ENCODE measurements at places on chromosomes 6 and 20. TPM values are rescaled to one million over a fixed set of nuclear protein-coding genes. Genes with fewer than 3 reads are reported as not detected.

GRCh38 chr6:102813489-102814275, 1420.2 kb downstream of the GRIK2 start:
- DNase-seq = no peak

DNA sequence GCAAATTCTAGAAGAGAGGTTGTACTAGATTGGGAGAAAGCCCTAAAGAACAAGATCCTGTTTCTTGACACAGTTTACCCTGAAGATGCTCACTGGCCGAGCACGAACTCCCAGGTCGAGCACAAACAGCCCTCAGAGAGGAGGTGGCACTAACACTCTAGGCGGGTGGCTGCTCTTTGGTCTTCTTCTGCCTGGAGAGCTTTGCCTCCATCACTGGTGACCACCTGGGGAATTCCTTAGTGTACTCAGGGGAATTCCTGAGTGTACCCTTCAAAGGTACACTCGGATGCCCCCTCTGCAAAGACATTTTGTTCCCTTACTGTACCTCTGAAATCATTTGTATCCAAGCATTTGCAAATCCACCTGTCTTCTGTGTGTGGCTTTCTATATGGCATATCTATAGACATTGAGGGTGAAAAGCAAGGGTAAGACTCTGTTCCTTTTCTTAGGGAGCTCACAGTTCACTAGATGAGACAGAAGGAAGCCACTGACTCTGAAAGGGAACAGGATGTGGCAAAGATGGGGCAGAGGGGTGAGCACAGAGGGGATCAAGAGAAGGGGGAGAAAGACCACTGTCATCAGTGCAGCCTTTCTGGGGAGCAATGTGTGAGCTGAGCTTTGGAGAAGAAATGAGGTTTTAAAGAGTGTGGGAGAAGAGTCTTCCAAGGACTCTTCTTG, 169.8 kb upstream of the PROKR2 start:
- DNase-seq = no peak

GRCh38 chr6:137414599-137414998, 79.6 kb downstream of the OLIG3 start:
- no peak for DNase-seq

DNA sequence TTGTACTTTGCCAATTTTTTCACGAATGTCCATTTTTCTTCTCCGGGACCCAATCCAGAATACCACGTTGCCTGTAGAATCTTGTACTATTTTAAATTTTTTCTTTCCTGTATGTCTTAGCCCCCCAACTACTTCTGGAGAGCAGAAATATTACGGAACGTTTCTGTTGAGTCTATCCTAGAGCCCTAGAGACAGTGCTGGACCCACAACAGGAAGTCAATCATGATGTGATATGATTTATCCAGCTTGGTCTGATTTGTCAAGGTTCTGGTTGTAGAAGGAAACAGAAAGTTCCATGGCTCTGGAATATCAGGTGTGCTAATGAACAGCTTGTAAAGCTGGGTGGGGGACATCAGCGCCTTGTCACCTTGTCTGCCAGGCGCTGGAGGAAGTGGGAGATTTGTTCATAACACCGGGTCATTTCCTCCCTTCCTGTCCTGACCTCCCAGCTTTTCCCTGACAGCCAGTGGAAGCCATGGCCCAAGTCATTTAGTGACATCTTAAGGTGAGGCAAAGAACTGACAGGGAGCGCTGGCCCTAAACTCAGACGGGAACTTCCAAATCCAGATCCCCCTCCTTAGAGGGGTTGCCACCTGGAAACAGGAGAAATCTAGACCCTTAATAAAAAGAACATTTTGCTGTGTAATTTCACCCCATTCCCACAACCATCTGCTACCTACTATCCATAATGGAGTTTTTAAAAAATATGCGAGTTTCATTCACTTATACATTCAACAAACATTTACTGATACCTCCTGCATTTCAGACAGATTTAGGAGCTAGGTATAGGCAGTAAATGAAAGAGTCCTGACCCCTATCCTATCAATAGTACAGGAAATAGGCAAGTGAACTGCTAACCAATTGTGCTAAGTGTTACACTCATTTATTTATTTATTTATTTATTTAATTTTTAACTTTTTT, 130.5 kb downstream of the ZFP64 start:
- DNase-seq = no peak

DNA sequence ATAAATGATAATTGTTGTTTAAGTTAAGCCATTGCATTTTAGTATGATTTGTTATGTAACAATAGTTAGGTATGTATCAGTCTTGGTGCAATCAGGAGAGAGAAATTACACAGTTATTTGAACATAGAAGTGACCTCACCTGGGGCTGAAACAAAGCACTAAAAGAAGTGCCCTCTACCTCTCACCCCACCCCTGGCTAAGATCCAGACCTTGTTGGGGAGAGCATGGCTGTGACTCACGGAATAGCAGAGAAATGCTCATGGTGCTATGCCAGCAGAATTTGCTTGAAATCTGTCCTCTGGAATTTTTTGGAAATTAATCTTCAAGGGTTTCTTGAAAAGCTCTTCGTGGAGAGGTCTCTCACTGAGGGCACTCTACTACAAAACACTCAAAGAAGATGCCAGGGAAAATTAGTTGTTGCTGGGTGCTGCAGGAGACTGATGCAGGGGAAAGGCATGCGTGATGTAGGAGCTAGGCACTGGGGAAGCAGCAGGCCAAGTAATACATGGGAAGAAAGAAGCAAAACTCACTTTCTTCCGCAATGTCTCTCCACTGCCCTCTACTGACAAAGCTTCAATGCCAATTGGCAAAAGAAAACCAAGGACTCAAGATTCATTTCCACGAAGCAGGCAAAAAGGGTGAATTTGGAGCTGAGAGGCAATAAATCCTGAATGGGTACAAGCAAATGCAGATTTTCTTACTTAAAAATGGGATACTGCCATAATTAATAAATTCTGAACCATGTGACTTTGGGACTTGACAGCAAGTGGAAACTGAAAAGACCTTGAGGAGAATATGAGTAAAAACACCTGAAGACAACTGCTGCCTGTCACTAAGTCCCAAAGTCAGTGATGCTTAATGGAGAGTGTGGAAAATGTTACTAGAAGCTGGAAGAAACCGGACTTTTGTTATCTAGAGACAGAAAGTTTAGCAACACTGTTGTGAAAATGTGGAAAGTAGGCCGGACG, 136.3 kb upstream of the ZNF184 start:
- DNase-seq = no peak

DNA sequence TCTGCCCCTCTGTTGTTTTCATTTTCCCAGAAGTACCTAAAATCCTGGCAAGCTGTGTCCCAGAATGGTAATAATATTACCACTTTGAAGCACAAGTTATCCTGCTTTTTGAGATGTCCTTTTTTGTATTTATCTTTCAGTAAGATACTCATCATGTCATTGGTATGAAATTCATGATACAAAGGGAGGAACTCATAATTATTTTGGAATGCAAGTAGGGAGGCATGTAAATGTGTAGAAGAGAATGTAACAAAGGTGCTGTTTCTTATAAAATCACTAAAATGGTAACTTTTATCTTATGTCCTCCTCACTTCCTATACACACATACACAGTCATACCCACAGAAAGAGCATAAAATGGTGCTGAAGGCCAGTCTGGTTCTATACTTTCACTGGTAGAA, 109.9 kb downstream of the CD2AP start:
- DNase-seq = no peak

DNA sequence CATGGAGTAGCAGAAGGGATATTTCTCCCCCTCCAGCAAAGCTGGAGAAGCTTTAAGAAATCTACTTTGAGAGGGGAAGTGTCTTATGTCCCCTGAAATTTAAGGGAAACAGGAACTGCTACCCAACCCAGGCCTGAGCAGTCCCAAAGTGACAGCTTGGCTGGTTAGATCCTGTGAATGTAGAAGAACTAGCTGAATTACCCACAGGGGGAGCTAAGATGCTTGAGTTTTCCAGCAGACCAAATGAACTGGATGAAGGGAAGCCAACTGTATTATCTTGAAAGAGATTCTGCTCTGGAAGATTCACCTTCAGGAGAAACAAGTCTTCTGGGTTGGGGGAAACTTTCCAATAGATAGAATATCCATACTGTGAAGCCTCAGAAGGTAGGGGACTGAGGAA, 303.3 kb upstream of the MMS22L start:
- no peak for DNase-seq

GRCh38 chr6:1778686-1779235, 169.0 kb downstream of the FOXC1 start:
- DNase-seq = no peak

GRCh38 chr6:5095236-5095635, 10.1 kb downstream of the PPP1R3G start:
- DNase-seq = no peak

- DNase-seq = no peak
Observed at GRCh38 chr6:143515061-143515760, 3.7 kb upstream of the FUCA2 start.

GRCh38 chr6:144297511-144298100, 12.5 kb downstream of the UTRN start:
- no peak for DNase-seq

DNA sequence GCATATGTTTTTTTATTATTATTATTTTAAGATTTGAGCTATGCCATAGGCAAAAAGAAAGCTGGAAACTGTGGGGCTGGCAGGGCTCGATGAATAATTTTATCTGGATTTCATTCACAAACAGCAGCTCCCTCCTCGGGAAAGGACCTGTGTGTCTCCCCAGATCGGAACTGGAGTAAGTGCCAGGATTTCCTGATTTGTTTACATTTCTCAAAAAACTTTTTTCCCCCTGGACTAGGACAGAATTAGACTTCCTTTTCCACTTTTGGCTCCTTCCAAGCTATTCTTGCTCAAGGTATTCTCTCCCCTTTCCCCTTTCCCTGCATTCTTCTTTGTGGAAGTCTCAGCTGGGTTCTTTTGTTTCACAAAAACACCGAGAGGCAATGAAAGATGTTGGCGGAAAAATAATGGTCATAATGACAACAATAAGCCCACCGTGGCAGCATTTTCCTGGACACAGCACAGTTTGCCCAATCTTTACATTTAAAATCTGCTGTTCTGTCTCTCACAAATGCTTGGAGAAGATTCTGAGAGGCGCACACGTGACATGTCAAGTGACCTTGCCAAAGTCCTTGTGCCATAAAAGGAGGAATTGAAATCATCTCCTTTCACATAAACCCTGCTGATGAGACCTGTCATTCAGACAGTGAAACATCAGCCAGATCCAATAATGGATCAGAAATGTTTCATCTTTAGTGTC, 85.8 kb upstream of the PREP start:
- DNase-seq = no peak

DNA sequence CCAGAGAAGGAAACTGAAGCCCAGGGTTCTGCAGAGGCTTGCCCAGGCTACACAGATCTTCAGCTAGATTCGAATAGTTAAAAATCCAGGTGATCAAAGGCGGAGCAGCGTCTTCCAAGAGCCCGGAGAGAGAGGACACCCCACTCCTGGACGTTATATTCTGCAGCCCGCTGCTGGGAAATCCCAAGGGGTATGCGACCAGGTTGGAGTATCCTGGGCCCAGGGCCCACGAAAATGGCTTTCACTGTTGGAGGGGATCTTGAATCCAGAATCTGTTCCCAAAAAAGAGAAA, 44.9 kb upstream of the HLA-E start:
- DNase-seq = no peak

- no peak for DNase-seq
Observed at GRCh38 chr20:3678856-3679720, 2.7 kb downstream of the ADAM33 start.

- DNase-seq = no peak
Observed at GRCh38 chr6:143146186-143146851, 85.6 kb downstream of the AIG1 start.

DNA sequence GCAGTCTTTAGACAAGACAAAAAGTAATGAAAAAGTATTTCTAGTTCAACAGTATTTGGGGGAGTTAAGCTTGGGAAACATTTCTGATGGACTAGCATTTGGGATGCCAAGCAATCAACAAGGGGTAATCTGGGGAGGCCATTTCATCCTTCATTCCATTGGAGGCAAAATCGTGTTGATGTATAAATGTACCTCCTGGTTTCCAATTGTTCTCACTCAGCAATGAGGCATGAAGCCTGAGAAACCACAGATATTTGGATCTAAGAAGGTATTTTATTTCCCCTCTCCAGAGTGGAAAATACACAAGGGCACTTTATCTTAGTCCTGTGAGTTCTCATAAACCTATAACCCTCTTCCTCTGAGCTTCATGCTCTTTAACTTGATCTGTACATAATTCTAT, 68.2 kb downstream of the TBX18 start:
- DNase-seq = no peak

GRCh38 chr20:9137001-9137400, 68.1 kb downstream of the PLCB4 start:
- DNase-seq = no peak

DNA sequence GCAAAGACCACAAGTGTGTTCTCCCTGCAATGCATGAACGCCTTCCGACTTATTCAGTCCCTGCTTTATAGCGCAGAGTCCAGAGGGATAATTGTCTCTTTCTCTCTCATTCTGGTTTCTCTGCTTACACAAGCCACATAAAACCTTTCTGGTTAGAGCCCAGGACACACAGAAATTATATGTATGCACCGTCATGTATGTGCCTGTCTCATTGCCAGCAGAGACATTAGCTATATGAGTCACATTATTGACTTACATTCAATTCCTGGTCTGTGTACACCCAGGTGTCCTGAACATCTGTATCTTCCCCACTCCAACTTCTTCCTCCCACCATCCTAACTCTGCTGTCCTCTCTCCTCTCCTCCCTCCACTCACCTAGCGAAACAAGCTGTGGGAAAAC, 44.0 kb downstream of the LRFN2 start:
- no peak for DNase-seq

DNA sequence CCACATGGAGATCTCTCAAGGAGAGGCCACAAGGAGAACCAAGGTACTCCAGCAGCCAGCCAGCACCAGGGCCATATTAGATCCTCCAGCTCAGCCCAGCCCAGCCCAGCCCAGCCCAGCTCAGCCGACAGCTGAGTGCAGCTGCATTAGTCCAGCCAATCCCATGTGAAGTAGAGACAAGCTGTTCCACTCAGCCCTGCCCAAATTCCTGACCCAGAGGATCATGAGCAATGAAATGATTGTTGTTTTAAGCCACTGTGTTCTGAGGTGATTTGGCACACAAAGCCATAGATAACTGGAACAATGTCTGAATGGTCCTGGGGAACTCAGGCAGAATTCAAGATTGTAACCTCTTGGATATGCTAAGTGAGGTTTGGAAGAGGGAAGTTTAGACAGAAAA, 59.5 kb upstream of the BMP2 start:
- DNase-seq = no peak

DNA sequence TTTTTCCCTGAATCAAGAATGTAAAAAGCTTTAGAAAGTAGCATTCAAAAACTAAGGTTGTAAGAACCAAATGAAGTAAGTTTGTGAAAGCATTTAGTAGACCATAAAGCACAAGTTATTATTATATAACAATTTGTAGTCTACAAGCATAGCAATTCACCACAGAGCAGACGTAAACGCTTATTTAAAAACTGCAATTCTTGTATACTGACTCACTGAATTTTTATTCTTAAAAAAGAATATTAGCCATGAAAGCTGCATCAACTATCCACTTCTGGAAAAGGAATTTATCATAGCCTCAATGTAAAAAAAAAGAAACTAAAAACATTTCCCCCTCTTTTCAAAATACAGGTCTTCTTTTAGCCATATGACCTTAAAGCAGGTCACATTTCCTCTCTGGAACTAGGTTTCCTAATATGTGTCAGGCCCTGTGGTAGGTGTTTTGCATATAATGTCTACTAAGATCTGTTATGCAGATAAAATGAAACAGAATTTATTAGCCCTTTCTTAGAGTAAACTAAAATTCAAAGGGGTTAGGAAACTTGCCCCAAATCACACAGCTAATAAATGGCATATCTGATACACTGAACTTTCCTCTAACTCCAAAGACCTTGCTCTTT, 2.1 kb downstream of the MAP3K7 start:
- DNase-seq = no peak

Gene MEI4
- total RNA-seq = 0.47 TPM

Gene EYS
- total RNA-seq = 0.78 TPM

Gene COL9A1
- 4.4 TPM for total RNA-seq

Gene NHSL1
- total RNA-seq = 69.6 TPM

Gene GCNT2
- total RNA-seq = 14.8 TPM

Measured in occipital lobe (tissue), 3 donors.